Cardiac fibroblast (primary cell): ENCODE measurements at places on chromosomes 5 and 9.

DNA sequence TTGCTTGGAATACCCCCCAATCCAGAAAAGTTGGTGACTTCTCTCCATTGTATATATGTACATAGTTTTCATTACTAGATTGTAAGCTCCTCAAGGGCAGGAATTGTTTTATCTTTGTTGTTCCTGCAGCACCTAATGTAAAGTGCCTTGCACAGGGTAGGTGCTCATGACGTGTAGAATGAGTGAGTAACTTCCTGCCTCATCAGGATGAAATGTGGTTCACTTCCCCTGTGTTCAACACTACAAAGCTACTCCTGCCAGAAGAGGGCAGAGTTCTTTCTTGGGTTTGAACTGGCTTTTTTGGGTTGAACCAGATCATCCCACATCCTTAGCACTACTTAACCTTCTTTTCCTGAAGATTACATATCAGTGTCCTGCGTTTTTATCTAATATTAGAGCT is 23.9 kb downstream of the GTF3C4 start:
- DNase-seq = peak; percentile 64

DNA sequence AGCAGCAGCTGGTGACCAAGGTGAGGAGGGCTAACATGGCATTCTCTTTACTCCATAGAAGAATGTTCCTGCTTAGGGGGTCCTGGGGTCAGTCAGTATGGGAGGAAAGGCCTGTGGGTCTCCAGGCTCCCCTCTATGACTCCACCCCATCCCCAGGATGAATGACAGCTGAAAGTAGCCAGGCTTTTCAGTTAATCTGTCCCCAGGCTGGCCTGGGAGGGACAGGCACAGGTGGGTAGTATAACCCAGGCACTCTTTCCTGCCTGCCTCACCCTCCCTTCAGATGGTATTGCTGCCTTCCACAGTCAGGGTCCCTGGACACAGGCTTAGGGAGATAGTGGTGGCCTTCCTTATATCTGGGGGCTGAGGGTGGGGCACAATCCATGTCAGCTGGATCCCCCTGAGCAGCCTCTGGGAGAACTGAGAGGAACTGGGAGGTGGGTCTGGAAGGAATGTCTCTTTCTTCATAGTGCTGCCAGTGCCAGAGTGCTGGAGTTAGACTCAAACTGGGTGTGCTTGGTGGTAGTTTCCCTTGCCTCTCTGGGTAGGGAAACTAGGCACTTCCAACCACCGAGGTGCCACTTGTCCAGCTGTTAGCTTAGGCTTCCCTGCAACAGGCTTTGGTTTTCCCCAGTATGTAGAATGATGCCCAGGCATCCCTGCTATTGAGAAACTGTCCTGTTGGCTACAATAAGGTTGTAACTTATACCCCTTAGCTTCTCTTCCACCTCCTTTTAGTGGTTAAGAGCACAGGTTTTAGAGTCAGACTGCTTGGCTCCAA is 27.8 kb downstream of the LARP1 start:
- DNase-seq = no peak

DNA sequence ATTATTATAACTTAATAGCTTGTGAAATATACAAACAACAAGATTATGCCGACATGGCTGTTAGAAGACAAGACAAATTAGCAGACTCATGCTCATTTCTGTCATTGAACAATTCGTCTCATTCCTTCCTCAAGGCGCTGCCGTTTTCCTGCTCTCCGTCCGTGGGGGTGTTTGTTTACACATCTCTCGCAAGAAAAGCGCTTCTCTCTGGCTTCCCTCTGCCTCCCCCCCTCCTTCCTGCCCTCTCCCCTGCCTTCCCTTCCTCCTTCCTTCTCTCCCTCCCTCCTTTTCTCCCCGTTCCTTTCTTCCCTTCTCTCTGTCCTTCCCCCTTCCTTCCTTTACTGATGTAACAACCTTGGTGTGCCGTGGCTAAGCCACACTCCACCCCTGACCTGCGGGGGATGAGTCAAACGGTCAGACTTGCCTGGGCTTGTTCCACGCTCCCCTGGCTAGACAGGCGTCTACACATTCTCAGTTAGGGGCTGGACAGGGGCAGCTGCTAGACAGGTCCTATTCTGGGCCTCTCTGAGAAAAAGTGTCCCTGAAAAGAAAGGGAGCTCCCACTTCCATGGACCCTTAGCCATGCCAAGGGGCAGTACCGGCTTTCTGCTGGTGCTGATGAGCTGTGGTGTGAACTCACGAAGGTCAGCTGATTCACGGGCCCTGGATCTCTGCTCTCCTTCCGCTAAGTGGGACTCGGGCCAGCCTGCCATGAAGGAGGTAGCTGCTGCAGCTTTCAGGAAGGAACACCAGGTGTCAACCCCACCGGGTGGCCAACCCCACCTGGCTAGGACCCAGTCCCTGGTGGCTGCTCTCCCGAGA is 32.0 kb upstream of the SPTLC1 start:
- DNase-seq = peak; percentile 97

- DNase-seq = no peak
Observed at GRCh38 chr9:129745200-129745599, 7.6 kb downstream of the PTGES start.

GRCh38 chr5:82747986-82748385 is 329.2 kb downstream of the TMEM167A start:
- no peak for DNase-seq
